Non-pigmented ciliary epithelial cell (primary cell): ENCODE measurements at places on chromosomes 11 and 22.

GRCh38 chr22:30390974-30391691 is 3.9 kb upstream of the RNF215 start:
- no peak for DNase-seq

DNA sequence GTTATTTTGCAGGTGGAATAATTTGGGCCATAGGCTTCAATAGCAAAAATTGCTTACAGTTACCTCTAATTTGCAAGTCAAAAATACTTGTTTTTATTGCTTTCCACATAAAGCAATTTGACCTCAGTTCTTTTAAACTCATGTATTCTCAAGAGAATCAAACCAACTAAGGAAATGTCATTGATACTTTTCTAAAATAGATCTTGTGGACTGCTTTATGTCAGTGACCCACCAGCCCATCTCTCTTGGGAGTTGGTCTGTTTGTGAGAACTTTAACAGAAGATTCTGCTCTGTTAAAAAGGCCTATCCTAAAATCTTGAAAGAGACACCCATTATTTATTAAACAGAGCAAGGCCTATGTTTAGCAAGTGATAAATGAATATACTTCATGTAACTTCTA is 75.2 kb downstream of the DDIAS start:
- no peak for DNase-seq

DNA sequence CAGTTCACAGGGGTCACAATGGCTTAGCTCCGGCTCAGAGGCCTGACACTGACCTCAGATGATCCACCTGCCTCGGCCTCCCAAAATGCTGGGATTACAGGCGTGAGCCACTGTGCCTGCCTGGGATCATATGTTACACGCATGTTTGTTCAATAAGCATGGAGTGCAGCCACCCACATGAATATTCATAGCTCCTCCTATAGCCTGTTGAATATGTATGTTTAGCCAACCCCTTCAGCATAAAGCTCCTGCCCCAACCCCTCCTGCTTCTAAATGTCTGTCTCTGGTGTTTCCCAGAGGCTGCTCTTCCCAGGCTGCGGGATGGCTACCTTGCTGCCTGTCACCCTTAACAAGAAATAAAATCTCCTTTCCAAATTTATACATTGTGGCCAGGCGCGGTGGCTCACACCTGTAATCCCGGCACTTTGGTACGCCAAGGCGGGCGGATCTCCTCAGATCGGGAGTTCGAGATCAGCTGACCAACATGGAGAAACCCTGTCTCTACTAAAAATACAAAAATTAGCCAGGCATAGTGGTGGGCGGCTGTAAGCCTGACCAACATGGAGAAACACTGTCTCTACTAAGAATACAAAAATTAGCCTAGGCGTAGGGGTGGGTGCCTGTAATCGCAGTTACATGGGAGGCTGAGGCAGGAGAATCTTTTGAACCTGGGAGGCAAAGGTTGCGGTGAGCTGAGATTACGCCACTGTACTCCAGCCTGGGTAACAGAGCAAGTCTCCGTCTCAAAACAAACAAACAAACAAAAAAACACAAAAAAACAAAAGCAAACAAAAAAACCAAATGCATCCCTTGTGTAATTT is 1.1 kb upstream of the APOBEC3F start:
- no peak for DNase-seq

DNA sequence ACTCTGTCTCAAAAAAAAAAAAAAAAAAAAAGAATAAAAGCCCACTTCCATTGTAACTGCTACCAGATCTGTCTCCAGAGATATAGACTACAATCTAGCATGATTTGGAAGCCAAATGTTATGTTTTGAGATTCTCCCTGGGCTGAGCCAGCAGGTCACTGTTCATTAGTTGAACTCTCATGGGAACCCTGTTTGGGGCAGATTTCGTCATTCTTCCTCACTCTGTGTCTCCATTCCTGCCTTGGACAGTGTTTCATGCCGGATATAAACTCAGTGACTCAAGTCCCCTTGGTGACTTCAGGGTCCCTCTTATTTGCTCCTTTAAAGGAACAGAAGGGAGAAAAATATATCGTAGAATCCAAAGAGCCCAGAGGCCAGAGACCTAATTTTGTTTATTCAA is 378.1 kb downstream of the LARGE1 start:
- no peak for DNase-seq

- DNase-seq = no peak
Measured at GRCh38 chr11:1534682-1535081, 37.4 kb downstream of the DUSP8 start.

- DNase-seq = no peak
Measured at GRCh38 chr22:45007391-45008185, 2.2 kb downstream of the PHF21B start.

DNA sequence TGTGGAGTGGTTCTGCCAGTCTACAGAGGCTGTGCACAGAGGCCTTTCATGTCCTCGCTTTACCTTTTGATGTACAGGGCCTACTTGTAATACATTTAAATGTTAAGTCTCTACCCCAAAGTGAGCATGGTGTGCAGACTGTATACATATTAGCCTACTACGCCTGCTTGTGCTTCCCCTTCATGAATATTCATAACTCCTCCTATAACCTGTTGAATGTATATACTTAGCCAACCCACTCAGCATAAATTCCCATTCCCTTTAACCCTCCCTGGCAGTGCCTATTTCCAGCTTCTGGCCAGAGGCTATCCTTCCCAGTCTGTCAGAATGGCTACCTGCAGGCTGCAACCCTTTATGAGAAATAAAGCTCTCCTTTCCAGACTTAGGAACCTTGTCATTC is 116.1 kb downstream of the WNT11 start:
- DNase-seq = no peak

DNA sequence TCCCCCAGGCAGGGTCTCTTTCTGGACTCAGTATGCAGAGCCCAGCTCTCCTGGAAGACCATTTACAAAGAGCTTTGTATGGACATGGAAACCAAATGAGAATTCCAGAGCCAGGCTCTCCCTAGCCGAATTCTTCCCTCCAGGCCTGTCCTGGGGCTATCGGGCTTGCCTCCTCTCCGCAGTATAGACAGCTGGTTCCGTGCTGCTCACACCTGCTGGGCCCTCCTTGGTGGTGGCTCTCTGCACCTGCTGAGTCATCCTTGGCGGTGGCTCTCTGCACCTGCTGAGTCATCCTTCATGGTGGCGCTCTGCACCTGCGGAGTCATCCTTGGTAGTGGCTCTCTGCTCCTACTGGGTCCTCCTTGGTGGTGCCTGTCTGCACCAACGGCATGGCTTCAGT is 743.5 kb downstream of the BRD1 start:
- DNase-seq = no peak
